ENCODE measurements at places on chromosomes 7 and 10. TPM values are rescaled to one million over a fixed set of nuclear protein-coding genes. Genes with fewer than 3 reads are reported as not detected.

DNA sequence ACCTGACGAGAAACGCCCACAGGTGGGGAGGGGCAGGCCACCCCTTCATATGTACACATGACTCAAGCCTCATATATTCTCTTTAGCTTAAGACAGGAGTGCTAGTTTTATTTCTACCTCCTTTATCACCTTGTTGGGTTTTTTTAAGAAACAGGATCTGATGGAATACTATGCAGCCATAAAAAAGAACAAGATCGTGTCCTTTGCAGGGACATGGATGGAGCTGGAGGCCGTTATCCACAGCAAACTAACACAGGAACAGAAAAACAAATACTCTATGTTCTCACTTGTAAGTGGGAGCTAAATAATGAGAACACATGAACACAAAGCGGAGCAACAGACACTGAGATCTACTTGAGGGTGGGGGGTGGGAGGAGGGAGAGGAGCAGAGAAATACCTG is 11.2 kb upstream of the HUS1 start:
- H3K27me3 ChIP-seq: no peaks in the 10 kb centered on the region
- peaks cover 7% of the 10 kb centered on the region for H3K36me3 ChIP-seq
- H3K4me1 ChIP-seq: peaks cover 21% of the 10 kb centered on the region
- H3K4me3 ChIP-seq: no peak overlapping the region

SOSTDC1 gene
- total RNA-seq: not detected

GLI3 gene
- 0.75 TPM for total RNA-seq

GRCh38 chr10:3186368-3186767 is 13.8 kb upstream of the PITRM1 start:
- no peak overlapping the region for H3K27ac ChIP-seq
- peak overlapping the region; percentile 45 for H3K4me3 ChIP-seq
- peaks cover 8% of the 10 kb centered on the region for H3K4me1 ChIP-seq

ABHD11 gene
- total RNA-seq: 23.4 TPM

MYO3A gene
- total RNA-seq: not detected

GRCh38 chr10:69884024-69884367 is 82.3 kb downstream of the COL13A1 start:
- H3K27ac ChIP-seq: no peak overlapping the region
- no peak for DNase-seq
- no peaks in the 10 kb centered on the region for H3K4me1 ChIP-seq
- peaks cover 12% of the 10 kb centered on the region for H3K27me3 ChIP-seq
- H3K36me3 ChIP-seq: no peaks in the 10 kb centered on the region
- no peak overlapping the region for H3K4me3 ChIP-seq

- no peak overlapping the region for H3K27ac ChIP-seq
- no peaks in the 10 kb centered on the region for H3K36me3 ChIP-seq
- H3K27me3 ChIP-seq: peaks cover 3% of the 10 kb centered on the region
- DNase-seq: no peak
These were observed 6.0 kb downstream of the TEX47 start for GRCh38 chr7:88789480-88790064.

GRCh38 chr10:33382921-33383713 is 48.6 kb upstream of the NRP1 start:
- no peaks in the 10 kb centered on the region for H3K36me3 ChIP-seq
- H3K27me3 ChIP-seq: peaks cover 5% of the 10 kb centered on the region
- H3K4me3 ChIP-seq: no peak overlapping the region
- H3K4me1 ChIP-seq: no peaks in the 10 kb centered on the region
- no peak for DNase-seq
- H3K27ac ChIP-seq: no peak overlapping the region

FAM24B gene
- total RNA-seq: 19.1 TPM

DNA sequence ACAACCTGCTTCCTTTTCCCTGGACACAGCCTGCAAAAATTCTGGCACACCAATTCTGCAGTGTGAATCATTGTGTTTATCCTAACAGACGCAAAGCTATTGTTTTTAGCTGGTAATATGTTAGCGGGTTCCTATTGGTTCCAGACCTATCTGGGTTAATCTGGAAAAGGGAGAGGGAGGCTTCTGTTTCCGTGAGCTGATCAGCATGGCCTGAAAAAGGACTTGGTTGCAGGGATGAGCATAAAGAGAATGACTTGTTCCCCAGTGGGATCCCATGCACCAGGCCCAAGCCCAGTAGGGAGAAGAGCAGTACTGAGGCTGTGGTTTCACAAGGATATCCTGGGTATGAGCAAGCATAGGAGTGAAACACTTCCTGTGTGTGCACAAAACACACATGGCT is 78.4 kb downstream of the PDE1C start:
- H3K4me1 ChIP-seq: no peaks in the 10 kb centered on the region
- H3K27me3 ChIP-seq: no peaks in the 10 kb centered on the region
- no peak overlapping the region for H3K27ac ChIP-seq
- no peaks in the 10 kb centered on the region for H3K36me3 ChIP-seq
- H3K4me3 ChIP-seq: no peak overlapping the region

CHRM2 gene
- not detected for total RNA-seq

CRHR2 gene
- not detected for total RNA-seq

GRCh38 chr7:134374291-134374690 is 57.6 kb upstream of the SLC35B4 start:
- H3K4me3 ChIP-seq: no peak overlapping the region
- H3K4me1 ChIP-seq: no peaks in the 10 kb centered on the region
- H3K36me3 ChIP-seq: no peaks in the 10 kb centered on the region
- no peak overlapping the region for H3K27ac ChIP-seq

TMEM236 gene
- 0.11 TPM for total RNA-seq

GRCh38 chr10:23157691-23158369 is 34.3 kb upstream of the PTF1A start:
- no peaks in the 10 kb centered on the region for H3K36me3 ChIP-seq
- H3K4me1 ChIP-seq: peaks cover 6% of the 10 kb centered on the region
- no peak for DNase-seq
- no peak overlapping the region for H3K4me3 ChIP-seq
- no peak overlapping the region for H3K27ac ChIP-seq

- no peak overlapping the region for H3K27ac ChIP-seq
- no peaks in the 10 kb centered on the region for H3K36me3 ChIP-seq
These were observed 214.9 kb downstream of the KCNMA1 start for GRCh38 chr10:77422491-77423338.
